WTC11 (cell line): ENCODE measurements at places on chromosomes 3 and 15. TPM values are rescaled to one million over a fixed set of nuclear protein-coding genes. Genes with fewer than 3 reads are reported as not detected.

DNA sequence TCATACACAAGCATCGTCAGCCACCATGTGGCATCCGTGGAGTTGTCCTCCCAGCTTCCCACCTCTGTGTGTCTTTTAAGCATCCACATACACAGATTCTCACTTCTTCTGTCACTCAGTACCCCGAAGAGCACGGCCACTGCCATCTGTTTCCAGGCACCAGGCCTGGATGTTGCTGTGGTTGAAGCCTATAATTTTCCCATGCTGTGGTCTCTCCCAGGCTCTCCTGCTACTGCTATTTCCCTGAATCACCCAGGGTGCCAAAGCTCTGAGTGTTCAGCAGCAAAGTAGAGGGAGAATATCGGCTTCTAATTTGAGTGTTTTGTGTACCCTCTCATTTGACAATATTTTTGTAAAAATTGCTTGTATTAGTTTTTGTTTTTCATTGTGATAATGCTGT, 265.7 kb downstream of the DIPK2A start:
- H3K27ac ChIP-seq: no peak overlapping the region
- H3K4me3 ChIP-seq: no peak overlapping the region
- H3K36me3 ChIP-seq: no peaks in the 10 kb centered on the region
- H3K27me3 ChIP-seq: no peaks in the 10 kb centered on the region
- DNase-seq: no peak

Gene ARPP21
- total RNA-seq: not detected in 3 replicates

DNA sequence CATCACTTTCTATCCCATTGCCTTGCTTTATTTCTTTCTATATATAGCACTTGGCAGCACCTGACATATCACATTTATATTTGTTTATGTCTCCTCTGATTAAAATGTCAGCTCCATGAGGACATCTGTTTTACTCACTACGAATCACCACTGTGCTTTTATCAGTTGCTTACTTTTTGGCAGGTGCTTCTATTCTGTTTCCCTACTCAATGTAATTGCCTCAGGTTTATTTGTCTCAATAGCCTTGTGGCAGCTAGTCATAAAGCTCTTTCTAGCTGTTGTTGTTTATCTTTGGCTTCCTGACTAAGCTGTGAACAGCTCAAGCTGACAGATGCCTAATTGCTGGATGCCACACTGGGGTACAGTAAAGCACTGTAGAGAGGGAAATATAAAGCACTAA, 85.5 kb downstream of the VPS13C start:
- no peak overlapping the region for H3K27ac ChIP-seq
- H3K36me3 ChIP-seq: peaks cover 14% of the 10 kb centered on the region
- H3K27me3 ChIP-seq: no peaks in the 10 kb centered on the region

Gene IL17RD
- total RNA-seq: 59.1 to 72.9 TPM (median 66.0 TPM) in 3 replicates

GRCh38 chr3:16522834-16523233, 9.3 kb upstream of the RFTN1 start:
- H3K27me3 ChIP-seq: peaks cover 5% of the 10 kb centered on the region
- no peak overlapping the region for H3K27ac ChIP-seq
- H3K4me3 ChIP-seq: no peak overlapping the region
- no peak for DNase-seq

- peak; percentile 91 for DNase-seq
- H3K27me3 ChIP-seq: no peaks in the 10 kb centered on the region
These were observed at the start of gene IMPDH2 for GRCh38 chr3:49028673-49029562. Gene IMPDH2, minus strand, starts transcription at chr3:49029398. Its CDS starts 48 bp downstream, at chr3:49029350.

- DNase-seq: no peak
- H3K27me3 ChIP-seq: no peaks in the 10 kb centered on the region
- peaks cover 68% of the 10 kb centered on the region for H3K36me3 ChIP-seq
- H3K4me1 ChIP-seq: peaks cover 24% of the 10 kb centered on the region
These were observed 31.0 kb downstream of the ZNF589 start for GRCh38 chr3:48271763-48272498.

DNA sequence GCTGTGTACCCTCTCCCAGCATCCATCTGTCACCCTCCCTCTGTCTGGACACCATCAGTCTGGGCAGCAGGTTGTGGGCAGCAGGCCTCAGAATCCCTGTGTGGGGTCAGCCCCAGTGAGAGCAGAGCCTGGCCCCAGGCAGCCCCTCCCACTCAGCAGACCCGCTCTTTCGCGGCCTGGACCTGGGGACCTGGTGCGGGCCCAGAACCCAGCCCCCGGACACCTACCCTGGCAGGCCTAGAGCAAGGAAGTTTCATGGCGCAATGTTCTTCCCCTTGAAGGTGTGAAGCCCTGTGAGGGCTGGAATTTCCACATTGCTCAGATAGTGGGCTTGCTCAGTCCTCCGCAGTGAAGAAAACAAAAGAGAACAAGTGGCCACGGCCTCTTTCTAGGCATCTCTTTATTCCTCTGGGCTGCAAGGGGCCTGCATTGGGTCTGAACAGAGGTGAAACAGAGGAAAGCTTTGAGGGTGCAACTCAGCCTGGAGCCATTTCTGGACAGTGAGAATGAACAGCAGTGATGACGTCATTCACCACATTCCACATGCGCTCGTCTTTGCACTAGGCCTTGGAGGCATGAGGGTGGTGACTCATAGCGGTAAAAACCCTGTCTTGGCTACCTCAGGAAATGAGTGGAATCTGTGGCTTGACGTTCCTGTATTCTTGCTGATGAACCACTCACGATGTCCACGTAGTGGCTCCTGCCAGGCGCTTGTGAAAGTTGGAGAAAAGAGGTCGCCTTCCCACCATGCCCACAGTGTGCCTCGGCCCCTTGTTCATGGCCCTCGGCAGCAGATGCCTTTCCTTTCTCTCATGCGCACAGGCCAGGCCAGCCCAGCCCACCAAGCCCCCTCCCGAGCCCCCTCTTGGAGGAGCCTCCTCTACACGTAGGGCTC, 66.1 kb downstream of the SLC30A4 start:
- peaks cover 13% of the 10 kb centered on the region for H3K36me3 ChIP-seq
- no peak overlapping the region for H3K27ac ChIP-seq
- no peak for DNase-seq
- peaks cover 12% of the 10 kb centered on the region for H3K4me1 ChIP-seq
- H3K27me3 ChIP-seq: peaks cover 56% of the 10 kb centered on the region

GRCh38 chr3:47362701-47363100, 18.1 kb upstream of the PTPN23 start:
- no peaks in the 10 kb centered on the region for H3K4me1 ChIP-seq
- H3K27me3 ChIP-seq: peaks cover 4% of the 10 kb centered on the region
- DNase-seq: no peak
- peaks cover 28% of the 10 kb centered on the region for H3K36me3 ChIP-seq
- H3K27ac ChIP-seq: no peak overlapping the region
- H3K4me3 ChIP-seq: no peak overlapping the region

DNA sequence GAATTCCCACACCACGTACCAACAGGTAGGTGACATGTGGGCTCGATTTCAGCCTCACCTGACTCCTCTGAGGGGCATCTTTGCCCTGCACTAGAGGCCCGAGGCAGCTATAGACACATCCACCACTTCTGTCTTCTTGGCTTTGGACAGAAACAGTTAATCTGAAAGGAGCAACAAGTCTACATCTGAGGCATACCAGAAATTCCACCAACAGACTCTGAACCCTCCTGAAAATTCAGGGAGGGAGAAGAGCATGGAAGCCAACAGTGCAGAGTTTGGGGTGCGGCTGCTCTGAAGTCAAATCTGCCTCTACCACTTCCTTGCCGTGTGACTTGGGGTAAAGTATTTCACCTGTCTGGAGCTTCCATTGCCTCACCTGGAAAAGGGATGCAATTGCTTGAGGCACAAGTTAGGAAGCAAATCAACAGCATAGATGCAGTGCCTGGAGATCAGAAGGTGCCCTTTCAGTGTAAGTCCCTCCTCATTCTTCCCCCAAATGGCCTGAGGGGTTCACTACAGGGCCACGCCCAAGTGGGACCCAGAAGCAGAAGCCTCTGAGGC, 119.8 kb downstream of the SHQ1 start:
- no peak overlapping the region; the same call in 1 of the 2 replicates for H3K27ac ChIP-seq
- H3K36me3 ChIP-seq: peaks cover 9% of the 10 kb centered on the region
- peaks cover 5% of the 10 kb centered on the region; the same call in 1 of the 2 replicates for H3K27me3 ChIP-seq
- no peak for DNase-seq
- H3K4me1 ChIP-seq: peaks cover 21% of the 10 kb centered on the region

Gene ARIH1
- 198 to 206 TPM (median 201 TPM) in 3 replicates for total RNA-seq

DNA sequence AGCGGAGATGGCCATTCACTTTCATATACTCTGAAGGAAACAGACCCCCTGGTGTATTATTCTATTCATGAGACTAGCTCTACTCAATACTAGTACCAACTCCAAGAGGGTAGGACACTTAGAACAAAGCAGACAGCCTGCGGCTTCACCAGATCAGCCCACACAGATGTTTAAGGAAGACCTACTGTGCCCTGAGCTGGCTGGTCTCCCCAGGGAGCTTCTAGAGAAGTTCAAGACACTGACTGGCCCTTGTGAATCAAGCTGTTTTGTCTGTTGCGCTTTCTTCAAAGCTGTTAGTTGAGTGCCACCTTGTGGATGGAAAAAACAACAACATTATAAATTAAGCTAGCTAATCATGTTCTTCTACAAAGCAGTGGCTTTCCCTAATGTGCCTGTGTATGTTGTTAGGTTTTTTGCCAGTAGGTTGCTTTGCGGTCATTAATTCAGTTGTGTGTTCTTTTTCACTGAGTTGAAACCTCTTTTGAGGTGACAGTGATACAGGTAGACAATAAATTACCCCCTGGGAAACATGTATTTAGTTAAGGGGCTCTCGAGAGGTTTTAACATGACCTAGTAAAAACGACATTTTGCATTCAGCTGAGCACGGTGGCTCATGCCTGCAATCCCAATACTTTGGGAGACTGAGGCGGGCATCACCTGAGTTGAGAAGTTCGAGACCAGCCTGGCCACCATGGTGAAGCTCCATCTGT, 64.2 kb upstream of the MYZAP start:
- peaks cover 58% of the 10 kb centered on the region for H3K36me3 ChIP-seq
- DNase-seq: no peak
- no peak overlapping the region for H3K27ac ChIP-seq
- peaks cover 11% of the 10 kb centered on the region for H3K4me1 ChIP-seq

GRCh38 chr3:42562047-42562907, 19.5 kb downstream of the SEC22C start:
- no peak overlapping the region for H3K4me3 ChIP-seq
- no peaks in the 10 kb centered on the region for H3K4me1 ChIP-seq
- peaks cover 47% of the 10 kb centered on the region for H3K36me3 ChIP-seq
- H3K27ac ChIP-seq: no peak overlapping the region
- no peak for DNase-seq

DNA sequence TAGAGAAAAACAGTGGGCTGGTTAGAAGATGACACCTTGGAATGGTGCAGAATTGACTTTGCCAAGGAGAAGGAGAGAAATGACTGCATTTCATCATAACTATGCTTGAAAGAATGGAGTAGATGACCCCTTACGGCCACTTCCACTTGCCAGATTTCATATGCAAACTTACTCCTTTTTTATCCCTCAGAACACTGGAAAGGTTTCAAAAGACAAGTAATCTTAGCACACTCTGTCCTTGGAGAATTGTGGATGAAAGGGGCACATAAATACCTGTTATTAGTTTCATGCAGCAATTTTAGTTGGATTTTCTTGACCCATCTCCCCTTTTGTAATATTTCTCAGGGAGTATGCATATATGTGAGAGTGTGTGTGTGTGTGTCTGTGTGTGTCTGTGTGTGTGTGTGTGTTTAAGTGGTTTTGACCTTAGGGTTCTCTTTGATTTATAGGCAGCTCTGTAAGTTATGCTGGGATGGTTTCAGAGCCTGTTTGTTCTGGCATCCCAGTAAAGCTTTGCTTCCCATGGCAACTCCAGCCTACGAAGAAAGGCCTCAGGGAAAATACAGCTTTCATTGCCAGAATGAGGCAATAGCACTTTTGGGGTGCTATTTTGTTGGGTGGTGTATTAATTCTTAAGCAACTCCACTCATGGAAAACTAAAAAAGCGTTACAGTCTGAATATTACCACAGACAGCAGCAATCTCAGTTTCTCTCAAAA, 122.2 kb upstream of the TP63 start:
- H3K27ac ChIP-seq: no peak overlapping the region
- H3K36me3 ChIP-seq: no peaks in the 10 kb centered on the region
- no peak for DNase-seq

- no peak overlapping the region for H3K4me3 ChIP-seq
- H3K4me1 ChIP-seq: peaks cover 28% of the 10 kb centered on the region
- no peaks in the 10 kb centered on the region for H3K36me3 ChIP-seq
These were observed 451.5 kb downstream of the FGF12 start for GRCh38 chr3:192275741-192276355.

- H3K27ac ChIP-seq: no peak overlapping the region
- H3K4me3 ChIP-seq: no peak overlapping the region
- H3K27me3 ChIP-seq: peaks cover 48% of the 10 kb centered on the region
These were observed 50.7 kb upstream of the GOLGA6L2 start for GRCh38 chr15:23497710-23498111.

DNA sequence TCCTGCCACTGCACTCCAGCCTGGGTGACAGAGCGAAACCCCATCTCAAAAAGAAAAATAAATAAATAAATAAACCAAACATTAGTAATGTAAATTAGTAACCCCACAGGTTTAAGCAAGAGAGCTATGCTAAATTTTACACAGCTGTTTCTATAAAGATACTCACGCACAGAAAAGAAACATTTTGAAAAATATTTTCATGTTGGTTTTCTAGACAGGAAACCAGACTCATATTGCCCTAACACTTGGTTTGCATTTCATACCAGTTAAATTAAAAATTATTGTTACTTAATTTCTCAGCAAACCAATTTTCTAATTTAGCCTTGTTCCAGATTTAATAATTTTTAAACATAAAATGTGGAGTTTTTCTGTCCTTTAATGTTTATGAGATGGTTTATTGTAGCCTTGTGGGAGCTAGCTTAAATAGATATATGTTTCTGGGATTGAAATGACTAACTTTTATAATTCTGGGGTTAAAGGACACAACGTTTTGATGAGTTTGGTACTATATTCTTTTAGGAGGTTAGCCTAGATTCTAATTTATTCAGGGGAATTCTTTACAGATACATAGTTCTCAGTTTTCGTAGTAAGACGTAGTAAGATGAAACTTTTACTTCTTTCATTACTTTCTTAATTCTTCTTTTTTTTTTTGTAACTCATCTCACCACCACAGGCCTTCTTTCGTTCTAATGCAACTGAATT, 42.6 kb upstream of the SLC4A7 start:
- H3K4me3 ChIP-seq: no peak overlapping the region
- H3K4me1 ChIP-seq: peaks cover 32% of the 10 kb centered on the region
- H3K36me3 ChIP-seq: no peaks in the 10 kb centered on the region
- peaks cover 3% of the 10 kb centered on the region for H3K27me3 ChIP-seq
- DNase-seq: no peak

- no peak overlapping the region for H3K27ac ChIP-seq
- no peak overlapping the region for H3K4me3 ChIP-seq
- H3K36me3 ChIP-seq: no peaks in the 10 kb centered on the region
These were observed 466.3 kb downstream of the NR2F2 start for GRCh38 chr15:96796841-96797240.

Gene AGTR1
- 0.13 to 0.25 TPM in 2 of 3 replicates, not detected in the other for total RNA-seq

Gene CAMK2N2
- total RNA-seq: 10.5 to 13.1 TPM (median 11.5 TPM) in 3 replicates

DNA sequence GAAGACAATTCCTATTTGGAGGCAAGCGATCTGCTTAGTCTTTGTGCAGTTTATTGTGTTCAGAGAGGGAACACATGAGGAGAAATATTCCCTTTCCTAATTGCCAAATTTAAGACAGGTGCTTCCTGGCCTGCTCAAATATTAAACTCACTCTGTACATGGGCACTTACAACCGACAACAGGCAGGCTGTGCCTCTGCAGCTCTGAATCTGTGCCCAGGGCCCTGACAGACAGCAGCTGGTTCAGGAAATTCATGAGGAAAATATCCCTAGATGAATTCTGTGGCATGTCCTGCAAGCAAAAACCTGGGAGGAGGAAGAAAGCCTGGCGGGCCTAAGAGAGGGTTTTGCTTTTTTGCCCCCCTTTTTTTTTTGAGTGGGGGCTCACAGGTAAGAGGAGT, 169.3 kb upstream of the TRIM42 start:
- no peak overlapping the region for H3K4me3 ChIP-seq
- DNase-seq: no peak
- H3K27ac ChIP-seq: no peak overlapping the region

Gene CORO2B
- total RNA-seq: 3.5 to 4.9 TPM (median 3.6 TPM) in 3 replicates

- H3K4me3 ChIP-seq: no peak overlapping the region
- no peaks in the 10 kb centered on the region for H3K27me3 ChIP-seq
- no peaks in the 10 kb centered on the region for H3K4me1 ChIP-seq
- H3K36me3 ChIP-seq: no peaks in the 10 kb centered on the region
These were observed 140.7 kb downstream of the IMPG2 start for GRCh38 chr3:101179637-101180036.
